Stimulated activated CD4-positive, alpha-beta T cell treated with anti-CD3 and anti-CD28 coated beads, Interleukin-15, amount 100 ng/mL, for 1 hour (primary cell): ENCODE measurements at places on chromosomes 7 and 10.

GRCh38 chr10:117929327-117930067 lies 117.2 kb downstream of the RAB11FIP2 start:
- no peak for DNase-seq

DNA sequence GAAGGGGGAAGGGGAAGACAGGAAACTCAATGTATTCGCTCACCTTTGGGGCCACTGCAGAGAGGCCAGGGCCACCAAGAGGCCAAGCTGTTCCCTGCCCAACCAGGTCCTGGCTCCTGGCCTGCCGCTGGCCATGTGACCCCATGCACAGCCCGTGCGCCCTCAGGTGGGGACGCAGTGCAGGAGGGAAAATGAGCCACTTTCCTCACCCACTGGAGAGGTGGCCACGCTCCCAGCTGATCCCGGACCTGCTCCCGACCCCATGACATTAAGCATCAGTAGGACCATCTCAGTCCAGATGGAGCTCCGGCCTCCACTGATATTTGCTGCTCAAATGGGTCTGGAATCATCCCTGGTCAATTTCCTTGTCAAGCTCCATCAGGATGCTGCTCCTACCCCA lies 40.2 kb downstream of the HSPA12A start:
- DNase-seq: no peak

DNA sequence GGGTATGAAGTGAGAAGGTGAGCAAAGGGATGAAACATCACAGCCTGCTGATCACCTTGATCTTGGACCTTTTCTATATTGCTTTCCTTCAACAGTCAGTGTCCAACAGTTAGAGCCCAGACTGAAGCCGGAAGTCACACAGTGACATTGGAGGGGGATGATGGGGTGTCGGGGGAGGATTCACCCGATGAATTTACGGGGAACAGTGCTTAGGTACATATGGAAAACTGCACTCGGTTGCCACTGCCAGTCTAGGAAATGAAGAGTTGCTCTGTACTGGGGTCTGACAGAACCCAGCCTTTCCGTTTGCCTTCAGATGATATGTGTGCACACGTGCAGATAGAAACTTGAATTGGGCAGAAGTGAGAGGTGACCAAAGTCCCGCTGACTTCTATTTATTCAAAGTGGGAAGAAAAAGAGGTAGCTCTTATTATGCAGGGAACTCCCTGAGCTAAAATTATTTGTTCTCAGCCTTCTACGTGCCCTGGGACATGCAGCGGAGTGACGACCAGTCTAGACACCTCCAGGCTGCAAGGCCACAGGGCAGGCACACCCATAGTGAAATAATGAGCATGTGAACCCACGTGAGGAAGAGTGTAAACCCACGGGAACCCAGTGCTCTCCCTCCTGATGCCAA lies 107.2 kb upstream of the INHBA start:
- no peak for DNase-seq

DNA sequence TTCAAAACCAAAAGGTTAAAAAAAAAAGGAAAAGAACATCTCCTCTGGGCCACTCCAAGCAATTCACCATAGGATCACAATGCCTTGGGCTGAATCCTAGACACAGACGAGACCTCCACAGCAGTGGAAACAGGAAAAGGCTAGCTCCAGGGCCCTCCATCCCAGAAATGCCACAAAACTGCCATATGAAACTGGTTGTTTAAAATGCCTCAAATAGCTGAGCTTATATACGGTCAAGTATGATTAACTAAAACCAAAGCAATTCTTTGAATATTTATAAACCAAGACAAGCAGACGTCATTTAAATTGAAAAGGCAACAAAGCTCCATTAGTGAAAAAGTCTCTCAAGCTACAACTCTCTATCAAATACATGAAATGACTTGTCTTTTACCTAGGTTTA lies 63.1 kb downstream of the DOCK4 start:
- no peak for DNase-seq

- no peak for DNase-seq
Measured at GRCh38 chr7:85000735-85001350, 186.0 kb downstream of the SEMA3D start.
